ENCODE measurements at places on chromosomes 7 and 10.

- no peak for DNase-seq
Measured at GRCh38 chr7:150359622-150360362, 8.8 kb upstream of the REPIN1 start.

DNA sequence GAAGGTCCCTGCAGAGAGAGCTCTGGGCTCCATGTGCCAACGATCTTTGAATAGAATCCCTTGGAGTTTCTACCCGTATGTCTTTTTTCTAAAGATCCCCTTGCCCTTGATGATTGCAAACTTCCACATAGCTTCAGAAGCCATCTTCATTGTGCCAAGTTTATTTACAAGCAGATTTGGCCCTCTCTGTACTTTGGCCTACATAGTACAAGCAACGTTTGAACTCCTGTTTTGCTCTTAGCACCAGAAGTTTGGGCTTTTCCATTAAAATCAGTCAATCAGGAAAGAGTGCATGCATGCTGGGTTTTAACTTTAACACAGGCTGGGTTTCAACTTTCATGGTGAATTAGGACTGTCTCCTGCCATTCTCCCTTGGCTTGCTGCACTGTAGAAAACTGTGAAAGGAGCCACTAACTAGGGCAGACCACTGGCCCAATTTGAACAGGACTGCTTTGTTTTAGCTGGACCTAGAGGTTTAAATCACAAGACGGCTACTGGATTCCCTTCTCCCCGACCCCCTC lies 557.6 kb upstream of the GALNT17 start:
- DNase-seq = no peak

DNA sequence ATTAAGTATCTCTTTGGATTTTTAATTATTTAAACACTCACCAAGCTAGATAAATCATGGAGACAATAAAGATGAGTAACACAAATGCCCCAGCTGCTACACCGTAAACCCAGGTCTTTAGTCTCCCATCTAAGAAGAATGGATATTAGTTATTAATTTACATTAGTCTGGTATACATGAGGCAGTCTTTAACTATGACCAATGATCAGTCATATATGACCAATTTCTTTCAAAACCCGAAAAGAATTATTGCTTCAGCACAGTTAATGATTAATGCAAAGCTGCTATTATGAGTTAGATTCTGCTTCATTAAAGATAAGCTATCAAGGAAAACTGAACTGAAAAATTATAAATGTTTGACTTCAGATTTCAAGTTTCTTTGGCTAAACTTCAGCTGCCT lies 402.9 kb downstream of the PHF14 start:
- DNase-seq = no peak

DNA sequence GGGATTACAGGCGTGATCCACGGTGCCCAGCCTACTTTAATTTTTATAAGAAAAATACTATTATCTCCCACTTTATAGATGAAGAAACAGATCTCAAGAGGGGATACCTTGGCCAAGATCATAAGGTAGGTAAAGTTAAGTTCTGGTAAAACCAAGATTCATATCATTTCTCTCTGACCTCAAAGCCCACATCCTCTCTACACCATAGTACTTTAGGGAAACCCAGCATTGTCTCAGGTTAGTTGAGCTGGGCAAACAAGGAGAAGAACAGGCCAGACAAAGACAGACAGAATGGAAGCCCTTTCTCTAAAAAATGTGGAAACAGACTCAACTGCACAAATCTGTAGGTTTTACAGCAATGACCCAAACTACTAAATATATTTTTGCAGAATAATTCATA lies 197.7 kb upstream of the FRMD4A start:
- no peak for DNase-seq

GRCh38 chr10:78937800-78938694 lies 130.7 kb upstream of the ZMIZ1 start:
- no peak for DNase-seq

- DNase-seq = no peak
Measured at GRCh38 chr10:71134732-71135211, 77.6 kb upstream of the UNC5B start.

DNA sequence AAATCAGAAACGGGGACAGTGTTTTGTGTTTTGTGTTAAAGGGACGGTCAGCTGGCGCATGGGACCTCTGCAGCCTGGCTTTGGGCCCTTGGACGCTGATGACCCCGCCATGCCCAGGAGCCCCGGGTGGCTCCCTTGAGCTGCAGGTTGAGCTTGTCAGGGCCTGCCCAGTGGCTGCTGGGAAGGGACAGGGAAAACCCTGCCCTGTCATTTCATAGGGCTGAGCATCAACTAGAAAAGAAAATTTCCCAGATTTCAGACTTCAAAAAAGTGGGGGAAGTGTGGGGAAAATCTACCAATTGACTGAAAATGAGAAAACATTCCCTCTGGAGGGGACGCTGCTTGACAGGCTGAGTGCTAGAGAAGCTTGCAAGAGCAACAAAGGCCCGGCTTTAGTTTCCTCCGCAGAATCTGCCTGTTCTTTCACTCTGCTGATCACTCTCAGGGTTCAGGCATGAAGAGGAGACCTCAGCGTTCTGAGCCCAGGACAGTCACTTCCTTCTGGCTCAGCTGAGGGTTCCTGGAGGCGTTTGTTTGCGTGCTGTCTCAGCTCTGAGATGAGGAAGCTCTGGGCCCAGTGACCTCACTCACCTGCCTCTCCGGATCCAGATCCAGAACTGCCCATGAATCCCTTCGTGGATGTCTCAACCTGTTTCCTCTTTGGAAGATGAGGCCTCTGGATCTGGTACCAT lies 18.6 kb upstream of the DNAJB6 start:
- no peak for DNase-seq

Measured in stimulated activated CD8-positive, alpha-beta memory T cell treated with anti-CD3 and anti-CD28 coated beads, Interleukin-2, amount 100 ng/mL, for 1 hour (primary cell).